ENCODE measurements at places on chromosomes 12 and 14.
A peak's percentile ranks its signal among the peaks of the same experiment; 100 is the strongest.

GRCh38 chr14:31510222-31510621 lies 22.4 kb upstream of the GPR33 start:
- DNase-seq, result peak; percentile 47

DNA sequence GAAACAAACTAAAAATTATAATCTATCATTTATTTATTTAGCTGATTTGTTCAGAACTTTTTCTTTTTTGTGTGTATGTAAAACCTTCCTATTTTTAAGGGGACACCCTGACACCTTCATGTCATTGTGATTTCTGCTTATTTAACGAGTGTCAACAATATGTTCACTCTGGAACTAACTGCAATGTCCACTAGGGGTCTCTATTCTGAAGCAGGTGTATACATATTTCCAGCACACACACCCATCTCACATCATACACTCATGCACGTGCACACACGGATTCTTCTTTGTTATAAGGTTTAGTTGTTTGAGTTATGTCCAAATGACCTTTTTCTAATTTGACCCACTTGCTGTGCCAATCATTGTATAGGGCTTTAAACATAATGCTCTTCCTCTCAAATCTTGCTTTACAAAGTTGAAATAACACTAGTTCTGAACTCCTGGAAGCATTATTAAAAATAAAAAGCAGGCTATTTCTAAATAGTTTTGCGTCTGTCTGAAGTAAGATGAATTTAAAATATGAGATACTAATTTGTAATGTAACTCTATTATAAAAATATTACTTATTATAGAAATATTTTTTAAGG lies 15.5 kb downstream of the E2F7 start:
- peak; percentile 71 for DNase-seq

GRCh38 chr12:70365398-70365647 lies 767 bp upstream of the KCNMB4 start:
- no peak for DNase-seq

DNA sequence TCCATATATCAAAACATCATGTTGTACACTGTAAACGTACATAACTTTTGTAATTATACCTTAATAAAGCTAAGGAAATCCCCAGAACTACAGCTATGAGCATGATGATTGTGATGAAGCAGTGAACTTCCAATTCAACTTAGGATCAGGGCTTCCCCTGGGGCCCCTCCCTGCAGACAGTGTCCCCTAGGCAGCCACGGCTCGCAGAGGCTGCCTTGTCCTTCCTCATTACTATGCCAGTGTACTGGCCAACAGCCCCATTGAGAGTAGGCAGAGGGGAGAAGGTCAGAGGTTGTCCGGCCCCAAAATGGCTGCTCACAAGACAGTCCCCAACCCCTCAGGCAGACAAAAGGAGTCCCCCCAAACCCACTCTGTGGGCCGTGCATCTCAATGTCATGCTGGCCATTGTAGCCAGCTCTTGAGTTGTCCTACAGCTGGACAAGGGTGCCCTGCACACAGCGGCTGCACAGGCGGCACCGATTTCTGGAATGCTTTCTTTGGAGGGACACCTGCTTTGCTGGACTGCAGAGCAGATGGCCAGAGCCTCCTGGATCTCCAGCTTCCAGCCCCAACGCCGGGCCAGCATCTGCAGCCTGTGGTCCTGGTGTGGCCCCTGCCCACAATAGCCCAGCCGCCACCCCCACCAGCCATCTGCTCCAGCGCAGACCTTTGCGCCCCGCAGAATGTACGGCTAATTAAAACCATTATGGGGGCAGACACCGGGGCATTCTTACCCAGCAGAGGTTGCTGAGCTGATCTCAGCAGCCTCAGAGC lies 46.1 kb downstream of the NIN start:
- no peak for DNase-seq

DNA sequence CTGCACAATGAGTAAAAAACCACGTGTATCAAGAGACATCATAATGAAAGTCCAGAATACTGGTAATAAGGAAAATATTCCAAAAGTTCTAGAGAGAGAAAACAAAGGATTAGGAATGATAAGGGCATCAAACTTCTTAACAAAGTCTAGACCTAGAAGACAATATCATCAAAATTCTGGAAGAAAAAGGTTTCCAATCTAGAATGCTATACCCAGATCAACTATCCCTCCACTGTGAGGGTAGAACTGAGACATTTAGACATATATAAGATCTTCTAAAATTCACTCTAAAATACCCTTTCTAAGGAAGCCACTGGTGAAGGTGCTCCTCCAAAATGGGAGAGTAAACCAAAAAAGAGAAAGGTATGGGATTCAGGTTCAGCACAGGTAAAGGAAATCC lies 2.9 kb downstream of the C1RL start:
- no peak for DNase-seq

- peak; percentile 38 for DNase-seq
Measured at GRCh38 chr12:27592548-27592947, 68.5 kb downstream of the PPFIBP1 start.

DNA sequence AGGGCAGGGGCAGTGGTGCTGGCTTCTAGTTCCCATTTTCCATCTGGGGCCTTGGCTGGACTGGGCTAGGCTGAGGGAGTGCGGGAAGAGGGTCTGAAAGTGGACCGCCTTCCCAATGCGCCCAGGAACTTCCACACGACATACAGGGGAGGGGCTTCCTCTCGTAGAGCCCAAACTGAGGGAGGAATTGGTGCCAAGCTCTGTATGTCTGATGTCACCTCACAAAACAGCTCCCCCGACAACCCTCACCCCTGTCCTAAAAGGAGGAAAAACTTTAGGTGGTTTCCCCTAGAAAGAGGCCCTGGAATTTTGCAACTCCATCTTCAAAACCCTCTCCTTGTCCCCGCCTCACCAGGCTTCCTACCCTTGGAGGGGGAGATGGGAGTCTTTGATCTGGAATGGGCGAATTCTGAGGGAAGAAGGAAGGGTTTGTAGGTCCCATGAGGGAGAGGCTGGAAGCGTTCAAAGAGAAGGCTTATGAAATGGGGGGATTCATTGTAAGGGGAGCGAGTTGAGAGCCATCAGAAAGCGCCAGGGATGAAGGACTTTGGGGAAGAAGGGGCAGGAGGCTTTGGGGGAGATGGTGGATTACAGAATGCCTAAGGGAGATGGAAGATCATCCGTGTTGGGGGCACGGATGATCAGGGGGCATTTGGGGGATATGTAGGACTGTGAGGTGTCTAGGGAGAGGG lies 844 bp downstream of the GLTP start:
- no peak for DNase-seq

DNA sequence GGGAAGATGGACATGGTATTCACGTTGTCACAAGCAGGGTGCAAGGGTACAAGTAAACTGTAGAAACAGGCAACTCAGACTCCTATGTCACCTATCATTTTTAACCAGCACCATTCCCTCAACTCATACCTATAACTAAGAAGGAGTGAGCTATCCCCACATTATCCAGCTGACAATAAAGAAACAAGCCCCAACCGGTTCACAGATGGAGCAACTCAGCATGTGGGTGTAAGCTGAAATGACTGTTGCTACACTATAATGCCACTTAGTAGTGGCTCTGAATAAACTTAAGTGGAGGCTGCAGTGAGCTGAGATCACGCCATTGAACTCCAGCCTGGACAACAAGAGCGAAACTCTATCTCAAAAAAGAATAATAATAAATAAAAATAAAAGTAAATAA lies 829.5 kb upstream of the MDGA2 start:
- no peak for DNase-seq

- DNase-seq, result no peak
Measured at GRCh38 chr14:104040539-104040938, 45.0 kb upstream of the ASPG start.

- no peak for DNase-seq
Measured at GRCh38 chr12:26101350-26101734, 23.5 kb downstream of the BHLHE41 start.

DNA sequence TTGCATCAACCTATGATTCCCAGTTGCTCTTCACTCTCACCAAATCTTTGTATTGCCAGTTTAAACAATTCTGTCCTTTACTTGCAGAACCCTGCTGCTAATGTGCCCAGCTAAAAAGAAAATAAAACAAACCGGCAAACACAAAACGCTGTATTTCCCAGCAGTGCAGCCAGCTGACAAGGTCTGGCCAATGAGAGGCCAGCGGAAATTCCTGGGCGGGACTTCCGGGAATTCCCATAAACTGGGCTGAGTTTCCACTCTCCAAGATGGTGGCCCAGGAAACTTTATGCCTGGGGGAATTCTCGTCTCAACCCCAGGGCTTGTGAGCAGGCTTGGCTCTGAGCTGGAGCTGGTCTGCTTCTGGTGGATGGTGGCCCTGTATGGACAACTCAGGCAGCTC lies 807.3 kb upstream of the TMEM132C start:
- DNase-seq, result no peak

DNA sequence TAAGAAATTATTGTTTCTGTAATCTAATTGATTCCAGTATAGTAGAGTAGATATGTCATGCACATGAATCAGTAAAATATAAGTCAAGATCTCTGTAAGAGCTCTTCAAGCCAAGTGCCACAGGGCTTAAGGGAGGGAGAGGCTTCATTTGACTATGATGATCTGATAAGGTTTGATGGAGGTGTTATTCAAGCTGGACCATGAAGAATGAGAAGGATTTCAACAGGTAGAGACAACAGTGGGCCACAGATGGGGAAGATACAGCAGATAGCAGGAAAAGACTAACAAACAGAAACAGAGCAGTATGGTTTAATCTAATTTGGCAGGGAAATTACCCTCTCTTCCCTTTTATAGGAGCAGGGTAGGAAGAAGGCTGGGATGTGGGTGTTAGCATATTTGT lies 40.6 kb upstream of the FKBP4 start:
- DNase-seq, result no peak

DNA sequence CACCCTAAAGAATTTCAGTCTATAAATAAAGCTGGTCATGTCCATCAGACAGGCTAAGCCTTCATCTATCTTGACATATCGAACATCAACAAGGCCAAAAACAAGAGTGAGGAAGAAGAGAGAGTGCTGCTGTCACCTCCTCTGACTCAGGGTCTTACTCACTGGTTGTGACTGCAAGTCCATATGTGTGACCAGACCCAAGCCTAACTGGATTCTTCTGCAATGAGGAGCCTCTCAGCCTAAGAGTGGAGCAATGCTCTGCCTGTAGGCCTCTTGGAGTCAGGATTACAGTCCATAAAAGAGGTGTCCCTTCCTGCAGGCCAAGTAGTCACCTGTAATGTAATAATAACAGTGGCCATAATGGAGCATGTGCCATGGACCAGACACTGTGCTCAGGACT lies 121.2 kb upstream of the SLC35F4 start:
- no peak for DNase-seq

GRCh38 chr14:75525969-75526368 lies 3.7 kb downstream of the BATF start:
- no peak for DNase-seq

GRCh38 chr14:37047226-37047625 lies 125.2 kb downstream of the SLC25A21 start:
- DNase-seq, result no peak

- DNase-seq, result no peak
Measured at GRCh38 chr12:125166041-125166440, 100.8 kb downstream of the AACS start.

GRCh38 chr14:85516239-85517113 lies 13.5 kb upstream of the FLRT2 start:
- peak; percentile 81 for DNase-seq

DNA sequence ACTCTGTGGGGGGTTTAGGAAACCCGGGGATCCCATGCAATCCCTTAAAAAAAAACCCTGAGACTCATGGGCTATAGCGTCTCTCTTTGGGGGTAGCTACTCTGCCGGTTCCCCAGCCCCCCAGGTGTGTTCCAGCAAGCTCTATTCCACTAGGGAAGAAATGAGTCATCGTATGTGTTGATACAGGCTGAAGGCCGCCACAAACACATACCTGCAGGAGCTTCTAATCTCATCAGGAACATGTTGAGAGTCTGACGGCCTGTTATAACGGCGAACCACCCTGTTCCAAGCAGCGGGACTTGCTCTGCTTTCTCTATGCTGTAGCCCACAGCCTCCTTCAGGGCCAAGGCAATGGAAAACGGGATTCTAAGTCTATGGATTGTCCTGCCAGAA lies 977 bp upstream of the KRT5 start:
- no peak for DNase-seq

Measured in kidney capillary endothelial cell (primary cell).